Osteoblast (primary cell): ENCODE measurements at places on chromosomes 16 and 17. TPM values are rescaled to one million over a fixed set of nuclear protein-coding genes. Genes with fewer than 3 reads are reported as not detected.
A peak's percentile ranks its signal among the peaks of the same experiment; 100 is the strongest.

The IL34 gene
- 5.6 and 9.4 TPM in 2 replicates for total RNA-seq

DNA sequence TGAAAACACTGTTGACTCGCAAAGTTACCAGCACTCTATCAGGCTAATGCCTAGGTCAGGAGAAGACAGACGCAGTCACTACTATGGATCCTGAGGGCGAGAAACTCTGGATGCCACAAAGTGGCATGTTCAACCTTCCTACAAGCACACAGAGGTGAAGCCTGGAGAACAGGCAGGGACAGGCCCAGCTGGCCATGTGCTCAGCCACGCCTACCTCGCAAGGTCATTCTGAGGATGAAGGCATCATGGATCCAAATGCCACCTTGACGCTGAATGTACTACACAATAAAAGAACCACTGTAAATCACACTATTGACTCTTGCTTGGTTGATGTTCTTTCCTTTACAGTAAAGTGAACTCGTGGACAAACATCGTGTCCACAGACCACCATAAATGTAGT, 85.8 kb downstream of the ANKRD11 start:
- DNase-seq = no peak

- DNase-seq = no peak
Observed at GRCh38 chr16:82999711-83000110, 372.9 kb downstream of the CDH13 start.

GRCh38 chr16:60041671-60042070, 1307.6 kb upstream of the GOT2 start:
- no peak for DNase-seq

DNA sequence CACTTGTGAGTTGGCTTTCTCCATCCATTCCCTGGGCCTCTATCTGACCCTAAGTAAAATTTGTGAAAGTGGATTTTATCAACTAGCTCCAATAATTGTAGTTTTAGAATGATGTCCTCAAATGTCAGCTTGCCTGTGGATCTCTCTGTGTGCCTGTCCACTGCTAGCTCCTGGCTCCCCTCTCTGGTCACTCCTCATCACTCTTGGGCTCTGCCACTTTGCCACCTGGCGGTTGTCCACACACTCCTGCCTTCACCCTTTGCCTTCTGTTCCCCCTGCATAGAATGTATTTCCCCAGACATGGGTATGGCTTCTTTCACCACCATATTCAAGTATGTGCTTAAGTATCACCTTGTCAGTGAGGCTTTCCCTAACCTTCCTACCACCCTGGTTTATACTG, 19.8 kb downstream of the ANKFN1 start:
- DNase-seq = no peak

The PLLP gene
- under 0.01 TPM in 2 replicates for total RNA-seq

DNA sequence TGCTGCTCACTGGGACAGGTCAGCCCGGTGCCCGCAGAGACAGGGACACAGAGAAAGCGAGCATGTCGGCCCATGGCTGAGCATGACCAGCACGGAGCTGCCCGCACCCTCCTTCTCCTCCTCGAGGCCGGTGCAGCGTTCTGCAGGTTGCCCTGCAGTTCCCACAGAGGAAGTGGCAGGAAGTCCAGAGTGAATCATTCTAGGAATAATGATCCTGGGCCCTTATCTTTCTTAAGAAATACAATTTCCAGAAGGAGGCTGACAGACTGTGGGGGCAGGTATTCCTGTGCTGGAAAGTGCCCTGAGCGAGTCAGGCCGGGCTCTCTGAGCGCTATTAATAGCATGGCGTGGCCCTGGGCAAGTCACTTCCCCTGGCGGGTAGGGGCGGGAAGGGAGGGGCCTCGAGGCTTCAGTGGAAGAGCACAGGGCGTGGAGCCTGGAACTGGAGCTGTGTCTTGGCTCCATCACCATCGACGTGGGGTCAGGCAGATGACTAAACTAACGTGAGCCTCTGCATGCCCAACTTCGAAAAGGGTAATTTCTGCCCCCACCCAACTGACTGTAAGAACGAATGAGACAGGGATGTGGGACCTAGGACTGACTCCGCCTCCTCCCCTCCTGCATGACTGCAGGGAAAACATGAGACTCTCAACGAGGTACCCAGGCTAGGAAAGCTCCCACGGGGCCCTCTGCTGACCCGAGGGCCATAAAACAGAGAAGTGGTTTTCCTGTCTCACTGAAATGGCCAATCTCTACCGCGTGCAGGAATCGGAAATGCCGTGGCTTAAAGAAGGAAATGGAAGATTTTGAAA, 9.8 kb downstream of the TMEM204 start:
- DNase-seq = peak; percentile 99

GRCh38 chr17:78995761-78996451, 13.7 kb downstream of the CANT1 start:
- DNase-seq = peak; percentile 57
